ENCODE measurements at places on chromosomes 2 and 18.

DNA sequence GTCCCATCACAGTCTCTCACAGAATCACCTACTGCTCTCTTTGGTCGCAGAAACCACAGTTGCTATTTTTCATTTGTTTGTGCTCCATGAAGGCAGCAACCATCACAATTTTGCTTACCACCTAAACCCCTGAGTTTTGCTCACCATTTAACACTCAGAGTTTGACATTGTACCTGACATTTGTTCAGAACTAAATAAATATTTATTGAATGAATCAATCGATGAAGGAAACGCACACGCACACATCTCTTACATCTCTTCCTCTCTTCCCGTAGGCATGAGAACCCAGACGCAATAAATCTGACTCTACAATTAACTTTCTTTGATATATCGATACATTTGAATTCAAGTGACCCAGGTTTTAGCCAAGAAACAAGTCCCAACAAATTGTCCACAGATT lies 105.5 kb upstream of the RNF152 start:
- DNase-seq = no peak

DNA sequence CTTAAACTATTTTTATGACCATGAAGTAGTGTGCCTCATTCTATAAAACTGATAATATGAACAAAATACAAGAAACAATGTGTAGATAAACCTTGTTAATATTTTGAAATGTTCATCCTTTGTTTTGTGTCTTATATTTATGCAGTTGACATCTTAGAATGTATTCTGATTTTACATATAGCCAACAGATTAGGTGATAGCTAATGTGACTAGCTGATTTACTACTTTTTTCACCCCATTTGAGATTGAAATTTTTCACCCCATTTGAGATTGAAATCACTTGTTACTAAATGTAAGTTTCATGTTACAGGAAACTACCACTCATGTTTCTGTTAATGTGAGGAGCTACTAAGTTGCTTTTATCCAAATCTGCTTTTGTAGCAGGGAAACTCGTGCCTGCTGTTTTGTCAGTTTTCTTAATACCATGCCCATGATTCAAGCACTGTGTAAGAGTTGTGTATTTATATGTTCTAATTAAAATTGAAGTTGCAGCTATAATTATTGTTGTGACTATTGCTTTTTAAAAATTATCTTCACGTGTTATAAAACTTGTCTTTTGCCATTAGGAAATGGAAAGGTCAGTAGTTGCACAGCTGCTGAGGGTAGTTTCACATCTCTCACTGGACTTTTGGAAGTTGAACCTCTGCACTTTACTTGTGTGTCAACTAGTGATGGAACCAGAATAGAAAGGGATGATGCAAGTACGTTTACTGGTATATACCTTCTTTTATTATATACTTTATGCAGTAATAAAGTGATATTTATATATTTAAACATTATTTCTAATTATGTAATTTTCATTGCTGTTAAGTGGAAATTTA lies 96.6 kb downstream of the BIRC6 start:
- DNase-seq = no peak

DNA sequence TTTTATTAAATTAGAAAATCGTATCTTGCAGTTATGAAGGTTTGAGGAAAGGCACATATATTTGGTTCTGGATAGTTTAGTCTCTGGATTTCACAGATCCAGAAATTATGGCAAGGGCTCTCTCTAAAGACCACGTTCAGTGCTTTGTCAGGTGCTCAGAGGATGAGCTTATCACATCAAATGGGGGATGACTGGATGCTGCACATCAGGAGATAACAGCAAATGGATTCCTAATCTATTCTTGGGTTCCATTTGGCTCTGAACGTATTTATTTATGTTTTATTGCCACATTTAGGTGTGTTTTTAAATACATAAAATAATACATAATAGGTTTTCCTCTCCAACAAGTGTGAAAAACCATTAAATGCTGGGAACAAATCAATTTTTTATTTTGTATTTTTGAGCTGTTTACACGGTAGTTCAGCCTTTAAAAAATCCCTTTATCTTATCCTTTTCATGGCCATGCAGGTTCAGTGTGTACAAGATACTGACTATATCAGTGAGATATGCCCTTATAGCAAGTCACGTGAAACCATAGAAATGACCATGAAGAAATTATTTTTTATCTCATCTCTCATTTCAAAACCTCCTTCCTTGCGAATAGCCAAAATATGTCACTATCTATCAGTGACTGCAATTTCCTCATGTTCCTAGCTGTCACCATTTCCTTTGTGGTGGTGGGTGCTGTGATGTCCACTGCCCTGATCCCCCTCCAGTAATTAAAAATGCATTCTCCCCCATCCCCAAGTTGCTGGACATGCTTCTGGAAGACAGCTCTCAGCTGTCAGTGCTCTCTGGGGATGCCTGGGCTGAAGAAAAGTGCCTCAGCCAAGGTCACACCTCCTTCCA lies 25.9 kb upstream of the CXCR4 start:
- no peak for DNase-seq

- DNase-seq = no peak
Observed at GRCh38 chr2:239192456-239192855, 208.4 kb downstream of the HDAC4 start.

- DNase-seq = no peak
Observed at GRCh38 chr2:235493775-235494715, at the start of gene AGAP1. Gene AGAP1, plus strand, starts transcription at chr2:235494043.

DNA sequence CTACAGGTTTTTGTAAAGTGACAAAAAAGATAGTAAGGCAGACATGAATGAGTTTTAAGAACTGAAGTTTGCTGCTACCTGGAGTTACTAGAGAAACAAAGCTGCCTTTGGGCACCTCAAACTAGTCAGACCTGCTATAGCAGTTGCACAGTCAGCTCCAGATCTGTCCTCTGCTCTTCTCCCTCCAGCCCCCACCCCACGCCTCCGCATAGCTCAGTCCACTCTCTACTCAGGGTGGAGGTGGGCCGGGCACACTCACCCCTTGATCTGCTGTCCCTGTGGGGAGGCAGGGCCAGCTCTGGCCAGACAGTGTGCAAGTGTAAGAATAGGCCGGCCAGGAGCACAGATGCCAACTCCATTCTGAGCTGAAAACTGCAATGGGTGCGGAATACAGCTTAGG lies 4.1 kb downstream of the SERTAD2 start:
- no peak for DNase-seq

DNA sequence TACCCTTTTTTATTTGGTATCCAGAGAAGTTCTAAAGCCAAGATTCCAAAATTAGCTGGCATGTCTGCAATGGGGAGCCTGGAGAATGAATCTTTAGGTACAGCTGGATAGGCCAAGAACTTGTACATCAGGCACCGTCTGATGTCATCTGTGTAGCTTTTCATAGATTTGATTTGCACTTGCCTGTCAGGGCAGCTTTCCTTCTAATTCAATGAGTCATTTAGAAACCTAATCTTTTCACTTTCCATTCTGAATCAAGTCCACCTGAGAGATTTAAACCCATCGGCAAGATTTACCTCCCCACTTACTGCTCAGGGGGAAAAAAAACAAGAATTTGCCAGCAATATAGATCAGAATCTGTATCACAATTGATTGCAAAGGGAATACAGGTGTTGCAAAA lies 60.9 kb upstream of the ACAA2 start:
- no peak for DNase-seq

GRCh38 chr2:71830497-71831192 lies 317.0 kb downstream of the CYP26B1 start:
- DNase-seq = no peak

DNA sequence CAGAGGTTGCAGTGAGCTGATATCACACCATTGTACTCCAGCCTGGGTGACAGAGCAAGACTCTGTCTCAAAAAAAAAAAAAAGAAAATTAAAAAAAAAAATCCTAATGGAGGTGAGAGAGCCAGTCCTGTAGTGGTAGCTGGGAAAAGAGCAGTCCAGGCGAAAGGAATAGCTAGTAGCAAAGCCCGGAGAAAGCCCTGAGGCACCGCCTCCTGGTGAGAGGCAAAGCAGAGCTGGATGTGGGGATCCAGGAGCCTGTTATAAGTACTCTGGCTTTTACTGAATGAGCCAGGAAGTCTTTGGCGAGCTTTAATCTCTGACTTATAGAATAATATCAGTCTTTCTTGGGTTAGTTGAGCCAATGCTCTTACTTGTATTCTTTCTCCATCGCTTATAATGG lies 6.6 kb upstream of the KLHL23 start:
- no peak for DNase-seq

DNA sequence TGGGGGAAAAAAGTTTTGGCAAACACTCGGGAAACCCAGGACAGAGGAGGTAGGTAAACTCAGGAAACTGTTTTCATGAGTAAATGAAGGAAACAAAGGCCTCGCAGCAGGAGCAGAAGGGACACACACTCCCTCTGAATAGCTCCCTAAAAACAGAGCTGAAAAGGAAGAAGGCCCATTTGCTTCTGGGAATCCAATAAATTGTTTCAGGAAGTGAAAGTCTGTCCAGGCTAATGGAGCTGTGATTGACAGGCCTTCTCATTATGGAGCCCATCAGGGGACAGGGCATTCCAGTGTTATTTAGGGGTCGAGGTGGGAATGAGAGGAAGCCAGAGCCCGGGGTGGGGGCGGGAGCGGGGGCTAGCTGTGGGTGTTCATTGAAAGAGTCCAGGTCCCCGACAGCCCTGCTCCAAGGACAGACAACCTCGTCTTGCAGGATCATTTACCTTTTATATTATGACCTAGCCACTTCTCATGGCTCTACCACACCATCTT lies 81.2 kb downstream of the GBX2 start:
- DNase-seq = no peak

- DNase-seq = no peak
Observed at GRCh38 chr2:65974067-65974723, 460.7 kb upstream of the MEIS1 start.

DNA sequence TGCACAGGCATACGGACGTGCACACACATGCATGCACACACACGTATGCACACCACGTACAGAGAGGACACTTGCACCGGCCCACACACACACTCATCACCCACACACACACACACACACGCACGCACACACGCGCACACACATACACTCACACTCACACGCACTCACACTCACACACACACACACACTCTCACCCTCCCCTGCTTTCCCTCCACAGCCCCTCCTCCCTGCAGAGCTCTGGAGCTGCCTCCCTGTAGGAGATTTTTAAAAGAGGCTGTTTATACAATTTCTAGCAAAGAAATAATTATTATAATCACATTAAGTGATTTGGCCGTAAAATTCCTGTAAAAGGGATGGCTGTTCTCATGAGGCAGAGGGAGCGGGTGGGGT lies 36.5 kb upstream of the SNED1 start:
- no peak for DNase-seq

- no peak for DNase-seq
Observed at GRCh38 chr2:27130396-27130795, 4.0 kb downstream of the PREB start.

DNA sequence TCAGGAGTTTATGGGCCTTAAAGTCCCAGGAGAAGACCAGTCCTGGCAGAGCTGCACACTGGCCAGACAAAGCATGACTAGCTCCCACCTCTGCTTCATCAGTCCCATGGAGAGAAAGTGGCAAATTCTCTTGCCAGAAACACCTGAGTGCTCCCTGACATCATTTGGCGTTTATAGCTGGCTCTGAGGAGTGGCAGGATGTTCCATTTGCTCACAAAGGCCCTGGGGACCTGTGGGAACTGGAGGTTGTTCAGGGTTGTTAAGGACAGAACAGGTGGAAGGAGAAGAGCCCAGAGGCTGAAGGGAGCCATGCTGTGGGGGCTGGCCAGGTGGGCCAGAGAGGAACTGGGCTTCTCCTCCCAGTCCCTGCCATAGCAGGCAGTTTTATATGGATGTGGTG lies 56.1 kb downstream of the RPL37A start:
- DNase-seq = no peak

GRCh38 chr2:46082531-46083485 lies 214.4 kb upstream of the EPAS1 start:
- DNase-seq = no peak

GRCh38 chr2:10646153-10646552 lies 43.6 kb downstream of the NOL10 start:
- no peak for DNase-seq

- DNase-seq = no peak
Observed at GRCh38 chr2:171523088-171524017, 1.1 kb downstream of the CYBRD1 start.

DNA sequence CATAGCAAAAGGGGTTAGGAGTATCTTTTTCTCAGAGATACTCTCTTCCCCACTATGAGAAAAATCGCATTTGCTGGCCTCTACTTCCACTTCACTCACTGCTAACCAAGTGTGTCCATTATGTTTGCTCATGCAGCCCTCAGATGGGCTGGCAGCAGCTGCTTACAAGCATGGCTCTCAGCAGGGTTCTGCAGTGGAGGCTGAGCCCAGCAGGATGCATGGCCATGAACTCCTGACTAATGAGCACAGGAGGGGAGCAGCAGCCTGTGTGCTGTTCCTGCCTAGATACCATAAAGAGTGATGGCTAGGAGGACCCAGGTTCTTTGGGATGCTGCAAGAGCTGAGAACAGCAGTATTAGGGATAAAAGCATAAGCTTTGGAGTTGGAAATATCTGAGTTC lies 316.9 kb upstream of the THSD7B start:
- DNase-seq = no peak

GRCh38 chr2:120904830-120905234 lies 169.2 kb downstream of the GLI2 start:
- DNase-seq = no peak

DNA sequence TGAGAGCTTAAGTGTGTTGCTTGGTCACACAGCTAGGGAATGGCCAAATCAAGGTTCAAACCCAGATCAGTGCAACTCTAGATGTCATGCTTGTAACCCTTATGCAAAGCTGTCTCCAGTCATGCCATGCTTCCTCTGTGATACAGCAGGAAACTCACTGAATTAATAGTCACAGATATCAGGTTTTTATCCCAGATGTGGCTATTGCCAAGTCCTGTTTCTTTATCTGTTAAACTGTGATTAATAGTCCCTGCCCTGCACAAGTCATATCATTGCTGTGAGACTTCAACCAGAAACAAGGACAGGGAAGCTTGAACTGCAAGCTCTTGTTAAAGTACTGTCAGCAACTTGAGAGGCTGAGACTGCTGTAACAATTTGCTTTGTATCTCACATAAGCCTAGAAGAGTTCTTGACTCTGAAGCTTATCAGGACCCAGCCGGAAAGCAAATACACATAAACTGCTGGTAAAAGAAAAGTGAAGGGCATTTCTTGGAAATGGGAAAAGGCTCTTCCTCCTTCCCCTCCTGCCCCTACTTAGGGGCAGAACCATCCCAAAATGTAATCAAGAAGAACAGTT lies 609.0 kb downstream of the DCC start:
- DNase-seq = no peak

DNA sequence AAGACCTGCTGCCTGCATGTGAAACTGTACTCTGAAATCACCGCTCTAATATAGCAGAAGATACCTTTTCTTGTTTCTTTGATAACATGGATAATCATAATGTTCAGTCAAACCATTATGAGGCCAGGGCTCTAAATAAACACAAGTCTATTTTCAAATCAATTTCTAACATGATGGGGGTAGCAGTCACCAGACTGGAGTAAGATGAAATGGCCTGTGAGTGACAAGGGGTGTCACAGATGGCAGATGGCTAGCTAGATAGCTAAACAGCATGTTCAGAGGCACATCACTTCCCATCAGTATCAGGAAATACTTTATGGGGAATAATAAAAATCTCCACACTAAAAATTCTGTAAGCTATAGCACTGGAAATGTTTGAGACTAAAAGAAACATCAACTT lies 14.0 kb downstream of the MBD2 start:
- no peak for DNase-seq

GRCh38 chr2:201257381-201257955 lies 2.9 kb upstream of the CASP8 start:
- DNase-seq = no peak

- DNase-seq = no peak
Observed at GRCh38 chr2:12807907-12808810, 91.4 kb downstream of the TRIB2 start.
